ENCODE measurements at places on chromosomes 11 and 22.
A peak's percentile ranks its signal among the peaks of the same experiment; 100 is the strongest.

DNA sequence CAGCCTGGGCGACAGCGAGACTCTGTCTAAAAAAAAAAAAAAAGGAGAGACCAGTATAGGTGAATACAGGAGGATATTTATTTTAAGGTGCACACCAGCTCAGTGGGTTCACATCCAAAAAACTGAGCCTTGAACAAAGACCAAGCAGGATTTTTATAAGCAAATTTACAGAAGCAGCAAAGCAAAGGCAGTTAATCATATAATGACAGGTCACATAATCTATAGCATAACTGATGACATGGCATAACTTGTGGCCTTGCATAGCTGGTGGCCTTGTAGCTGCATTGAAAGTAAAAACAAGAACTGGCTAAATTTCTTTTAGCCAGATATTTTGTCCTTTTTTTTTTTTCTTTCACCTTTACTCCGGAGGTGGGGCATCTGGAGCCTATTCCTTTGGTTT is 2.7 kb upstream of the PLAAT3 start:
- DNase-seq = no peak

DNA sequence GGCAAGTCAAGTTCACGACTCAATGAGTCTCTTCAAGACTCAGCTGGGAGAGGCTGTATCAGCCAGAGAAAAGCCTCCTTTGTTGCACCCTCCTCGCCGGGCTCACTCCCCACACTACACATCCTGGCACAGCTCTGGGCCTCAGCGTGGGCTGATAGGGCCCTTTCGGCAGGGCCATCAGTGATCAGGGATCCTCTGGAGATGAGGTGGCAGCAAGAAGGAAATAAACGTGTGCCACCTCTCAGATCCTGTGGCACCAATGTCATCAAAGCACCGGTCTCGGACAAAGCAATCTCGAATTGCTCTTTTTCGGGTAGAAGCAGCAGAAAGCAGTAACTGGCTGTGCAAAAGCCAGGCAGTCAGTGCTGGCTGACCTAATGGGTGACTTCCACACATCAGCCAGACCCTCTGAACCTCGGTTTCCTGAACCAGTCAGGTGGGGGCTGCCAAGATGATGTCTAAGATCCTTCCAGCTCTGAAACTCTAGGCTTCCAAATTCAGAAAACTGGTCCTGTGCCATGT is 2.1 kb downstream of the EHD1 start:
- DNase-seq = no peak

GRCh38 chr22:30439836-30440235 is 14.3 kb downstream of the MTFP1 start:
- no peak for DNase-seq

DNA sequence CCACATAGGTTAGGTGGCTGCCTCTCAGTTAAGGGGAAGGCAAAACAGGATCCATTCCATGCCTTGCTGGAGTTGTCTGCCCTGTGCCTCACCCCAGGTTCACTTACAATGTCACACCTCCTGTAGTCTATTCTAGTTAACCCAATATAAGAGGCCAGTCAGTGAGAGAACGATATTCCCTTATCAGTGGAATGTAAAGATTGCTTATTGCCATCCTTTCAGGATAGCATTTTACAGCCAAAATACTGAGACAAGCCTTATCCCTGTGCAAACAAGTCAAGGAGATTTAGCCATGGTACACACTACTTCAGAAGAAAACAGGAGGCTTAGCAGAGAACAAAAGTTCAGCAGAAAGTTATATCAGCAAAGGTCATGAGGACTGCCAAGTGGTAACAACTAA is 5.5 kb downstream of the CYP2R1 start:
- DNase-seq = no peak

DNA sequence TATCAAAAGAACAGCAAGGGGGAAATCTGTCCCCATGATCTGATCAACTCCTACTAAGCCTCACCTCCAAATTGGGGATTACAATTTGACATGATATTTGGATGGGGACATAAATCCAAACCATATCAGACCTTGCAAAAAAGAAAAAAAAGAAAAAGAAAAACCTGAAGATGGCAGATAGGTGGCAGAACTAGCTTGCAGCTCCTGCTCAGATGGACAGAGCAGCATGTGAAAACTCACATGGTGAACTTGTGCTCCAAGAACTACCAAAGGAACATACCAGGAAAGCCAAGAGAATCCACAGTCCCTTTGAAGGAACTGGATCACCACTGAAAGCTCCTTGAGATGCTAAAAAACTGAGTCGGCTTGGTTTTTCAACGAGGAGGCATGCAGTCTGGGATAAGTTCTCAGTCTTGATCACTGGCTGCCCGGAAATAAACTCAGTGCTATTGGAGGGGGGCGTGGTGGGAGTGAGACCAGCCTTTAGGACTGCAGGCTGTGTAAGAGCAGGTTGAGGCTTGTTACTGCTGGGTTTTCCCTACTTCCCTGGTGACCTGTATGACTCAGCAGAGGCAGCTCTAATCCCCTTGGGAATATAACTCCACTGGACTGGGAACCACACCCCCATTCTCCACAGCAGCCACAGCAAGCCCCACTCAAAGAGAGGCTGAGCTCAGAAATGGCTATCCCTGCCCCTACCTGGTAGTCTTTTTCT is 358.3 kb upstream of the ARHGAP42 start:
- no peak for DNase-seq

DNA sequence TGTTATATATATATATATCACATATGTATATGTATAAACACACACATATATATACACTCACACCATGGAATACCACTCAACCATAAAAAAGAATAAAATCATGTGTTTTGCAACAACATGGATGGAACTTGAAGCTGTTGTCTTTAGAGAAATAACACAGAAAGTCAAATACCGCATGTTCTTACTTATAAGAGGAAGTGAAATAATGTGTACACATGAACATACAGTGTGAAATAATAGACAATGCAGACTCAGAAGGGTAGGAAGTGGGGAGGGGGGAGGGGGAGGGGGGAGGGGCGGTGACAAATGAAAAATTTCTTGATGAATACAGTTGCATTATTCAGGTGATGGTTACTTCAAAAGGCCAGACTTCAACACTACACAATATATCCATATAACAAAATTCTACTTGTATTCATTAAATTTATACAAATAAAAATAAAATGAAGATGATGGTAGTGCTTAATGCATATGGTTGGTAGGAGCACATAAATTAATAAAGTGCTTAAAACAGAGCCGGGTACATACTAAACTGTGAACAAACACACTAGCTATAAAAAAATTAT is 5.8 kb upstream of the OR5B2 start:
- no peak for DNase-seq

DNA sequence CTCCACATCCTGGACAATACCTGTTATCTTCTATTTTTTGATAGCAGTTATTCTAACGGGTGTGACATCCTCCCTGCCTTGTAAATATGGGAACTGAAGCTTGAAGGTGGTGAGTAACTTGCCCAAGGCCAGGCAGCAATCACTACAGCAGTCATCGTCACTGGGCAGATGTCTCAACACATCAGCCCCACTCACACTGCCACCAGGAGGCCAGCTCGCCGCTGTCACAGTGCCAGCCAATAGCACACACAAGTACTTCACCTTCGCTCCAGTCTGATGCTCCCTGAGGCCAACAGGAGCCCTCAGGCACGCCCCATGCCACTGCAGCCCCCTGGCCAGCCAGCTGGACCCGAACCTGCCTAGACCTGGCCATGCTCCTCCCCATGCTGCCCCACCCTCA is 4.9 kb upstream of the TTLL1 start:
- DNase-seq = no peak

GRCh38 chr11:118928870-118929500 is 3.3 kb upstream of the BCL9L start:
- peak; percentile 88 for DNase-seq

GRCh38 chr22:46395145-46395544 is 59.6 kb downstream of the TRMU start:
- DNase-seq = no peak

DNA sequence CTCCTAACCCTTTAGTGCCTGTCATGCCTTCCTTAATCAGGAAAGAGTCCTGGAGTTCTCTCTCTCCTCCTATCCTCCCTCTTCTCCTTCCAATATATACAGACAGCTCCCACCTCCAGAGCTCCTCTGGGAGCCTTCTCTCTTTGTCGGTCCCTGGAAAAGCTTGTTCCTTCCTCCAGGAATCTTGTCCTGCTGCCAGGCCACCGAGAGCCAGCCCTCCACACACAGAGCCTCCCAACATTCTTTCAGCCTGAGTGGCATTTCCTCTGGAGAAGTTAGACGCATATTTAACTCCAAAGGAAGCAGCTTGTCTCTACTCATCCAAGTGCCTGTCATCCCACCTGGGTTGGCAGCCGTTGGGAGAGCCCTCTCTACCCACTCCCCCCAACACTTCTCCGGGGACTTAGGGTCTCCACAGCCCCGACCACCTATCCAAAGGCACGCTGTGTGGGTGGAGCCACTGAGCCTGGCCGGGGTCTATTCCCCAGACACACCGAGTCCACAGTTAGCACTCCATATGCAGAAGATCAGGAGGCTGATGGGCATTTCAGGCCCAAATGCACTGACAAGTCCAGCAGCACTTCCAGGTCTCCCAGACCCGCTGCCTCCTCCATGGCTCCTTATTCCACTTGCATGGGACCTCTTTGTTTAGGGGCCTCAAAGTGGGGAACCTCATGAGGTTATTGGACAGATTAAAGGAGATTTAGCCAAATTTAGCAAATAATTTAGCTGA is 31.1 kb downstream of the DKK3 start:
- DNase-seq = no peak
